Foreskin melanocyte (primary cell): ENCODE measurements at places on chromosomes 13 and 19.

- no peak for DNase-seq
Observed at GRCh38 chr13:110486061-110486715, 75.3 kb downstream of the RAB20 start.

DNA sequence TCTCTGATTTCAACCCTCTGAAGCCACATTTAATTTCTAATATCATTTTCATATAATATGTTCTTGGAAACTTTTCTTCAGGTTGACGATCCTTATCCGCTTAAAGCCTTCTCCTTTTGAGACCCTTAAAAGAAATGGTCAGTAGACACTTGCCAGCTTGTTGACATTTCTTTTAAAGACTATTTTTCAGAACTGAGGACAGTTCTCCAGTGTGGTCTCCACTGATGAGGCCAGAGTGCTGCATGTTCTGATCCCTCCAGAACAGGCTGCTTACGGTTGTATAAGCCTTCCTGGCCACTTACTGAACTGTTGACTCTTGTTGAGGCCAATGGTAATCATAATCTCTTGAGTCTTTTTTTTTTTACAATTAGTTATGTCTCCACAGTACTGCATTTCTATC, 477.3 kb downstream of the FGF9 start:
- no peak for DNase-seq

- DNase-seq = no peak
Observed at GRCh38 chr19:1613808-1614570, 8.7 kb upstream of the UQCR11 start.

GRCh38 chr19:53977991-53978731, 13.3 kb upstream of the CACNG6 start:
- no peak for DNase-seq

- no peak for DNase-seq
Observed at GRCh38 chr13:72255908-72256307, 388.9 kb upstream of the DACH1 start.

GRCh38 chr19:50497022-50497405, 14.0 kb downstream of the JOSD2 start:
- peak; percentile 56 for DNase-seq

DNA sequence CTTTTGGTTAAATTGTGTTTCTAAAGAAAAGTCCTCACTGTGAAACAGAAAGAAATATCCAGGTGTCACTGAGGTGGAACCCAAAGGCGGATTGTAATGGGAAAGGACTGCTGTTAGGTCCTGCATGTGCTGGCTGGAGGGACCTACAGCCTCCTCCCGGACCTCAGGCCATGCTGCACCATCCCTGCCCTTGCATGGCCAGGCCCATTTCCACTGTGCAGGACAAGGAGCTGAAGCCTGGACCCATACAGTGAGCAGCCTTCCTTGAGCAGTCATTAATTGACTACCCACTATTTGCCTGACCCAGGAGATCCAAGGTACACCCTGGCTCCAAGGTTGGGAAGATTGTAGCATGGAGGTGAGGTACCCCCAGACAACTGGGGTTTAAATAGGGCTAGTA, 17.6 kb downstream of the VSTM2B start:
- no peak for DNase-seq

GRCh38 chr19:7994114-7994513, 11.3 kb downstream of the ELAVL1 start:
- no peak for DNase-seq

DNA sequence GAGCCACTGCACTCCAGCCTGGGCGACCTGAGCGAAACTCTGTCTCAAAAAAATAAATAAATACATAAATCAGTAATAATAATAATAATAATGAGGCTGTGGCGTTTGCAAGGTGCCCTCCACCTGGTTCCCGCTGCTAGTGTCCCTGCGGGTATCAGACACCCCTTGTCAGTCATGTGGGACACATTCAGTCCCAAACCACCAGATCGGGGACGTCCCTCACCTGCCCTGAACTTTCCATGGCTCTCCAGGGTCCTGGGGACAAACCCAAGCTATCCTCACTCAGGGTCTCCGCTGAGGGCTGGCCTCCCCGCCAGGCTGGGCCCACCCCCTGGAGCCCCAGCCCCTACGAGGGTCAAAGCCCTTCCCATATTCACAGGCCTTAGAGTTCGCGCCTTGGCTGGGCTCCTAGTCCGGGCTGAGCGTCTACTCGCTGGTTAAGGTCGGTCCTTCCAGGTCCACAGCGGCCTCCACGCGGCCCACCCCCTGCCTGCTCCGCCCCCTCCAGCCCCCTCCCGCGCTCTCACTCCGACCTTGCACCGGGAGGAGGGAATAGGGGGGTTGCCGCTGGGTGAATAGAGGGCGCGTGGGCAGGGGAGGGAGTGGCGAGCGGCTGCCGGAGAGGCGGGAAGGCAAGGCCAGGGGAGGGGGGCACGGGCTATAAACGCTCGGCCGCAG, 349 bp upstream of the KISS1R start:
- no peak for DNase-seq

GRCh38 chr13:104114101-104114500, 1047.9 kb upstream of the SLC10A2 start:
- no peak for DNase-seq

DNA sequence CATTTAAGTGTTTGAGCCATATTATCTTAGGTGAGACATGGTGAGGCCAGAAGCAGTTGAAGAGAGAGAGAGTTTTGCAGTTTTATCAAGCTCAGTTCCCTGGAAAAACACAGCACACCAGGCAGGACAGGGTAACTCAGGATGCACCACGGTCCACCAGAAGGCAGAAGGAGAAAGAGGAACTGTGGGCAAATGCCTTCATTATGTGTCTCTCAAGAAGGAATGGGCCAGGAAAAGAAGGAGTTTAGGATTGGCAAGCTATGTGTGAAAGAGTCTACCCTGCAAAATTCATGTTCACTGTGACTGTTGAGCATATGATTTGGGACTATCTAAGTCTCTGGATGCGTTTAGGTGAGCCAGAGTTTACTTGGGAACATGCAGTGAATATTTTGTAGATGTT, 934.5 kb upstream of the MIR17HG start:
- no peak for DNase-seq

GRCh38 chr19:16928351-16928750, 39.6 kb downstream of the F2RL3 start:
- no peak for DNase-seq

- no peak for DNase-seq
Observed at GRCh38 chr19:33647146-33647545, 25.4 kb downstream of the CHST8 start.

- DNase-seq = no peak
Observed at GRCh38 chr19:40521276-40521675, 54.5 kb downstream of the SPTBN4 start.

- no peak for DNase-seq
Observed at GRCh38 chr13:20716951-20717350, 13.5 kb downstream of the IL17D start.

DNA sequence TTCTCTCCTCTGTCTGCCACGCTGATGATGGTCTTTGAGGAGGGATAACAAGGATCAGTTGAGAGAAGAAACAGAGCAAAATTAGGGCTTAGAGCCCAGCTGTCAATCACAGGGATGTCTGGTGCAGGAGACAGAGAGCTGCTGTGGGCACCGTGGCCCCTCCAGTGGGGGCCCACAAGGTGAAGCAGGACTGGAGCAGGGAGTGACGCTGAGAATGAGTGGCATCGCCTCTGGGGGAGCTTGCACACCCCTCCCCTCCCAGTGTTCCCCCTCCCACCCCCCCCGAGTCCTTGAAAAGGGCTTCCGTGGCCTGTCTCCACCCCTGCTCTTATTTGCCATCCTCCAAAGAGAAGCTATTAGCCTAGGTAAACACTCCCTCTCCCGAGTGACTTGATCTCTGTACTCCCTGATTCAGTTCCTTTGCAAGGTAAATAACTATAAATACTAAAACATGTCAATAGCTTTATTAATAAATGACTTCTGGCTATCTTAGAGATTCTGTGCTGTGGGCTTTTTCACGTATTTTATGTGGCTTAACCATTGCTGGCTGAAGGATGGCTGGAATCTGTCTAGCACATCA, 440.0 kb downstream of the ZNF536 start:
- no peak for DNase-seq

GRCh38 chr19:47641891-47642485, 33.1 kb downstream of the BICRA start:
- DNase-seq = no peak

GRCh38 chr13:98307463-98308085, 130.5 kb upstream of the RNF113B start:
- DNase-seq = no peak
